Muscle of leg (tissue), 16 donors: ENCODE measurements at places on chromosomes 1 and 21.
A peak's percentile ranks its signal among the peaks of the same experiment; 100 is the strongest.

GRCh38 chr1:119141020-119141424 is 569 bp upstream of the WARS2 start:
- DNase-seq: peak; percentile 44

DNA sequence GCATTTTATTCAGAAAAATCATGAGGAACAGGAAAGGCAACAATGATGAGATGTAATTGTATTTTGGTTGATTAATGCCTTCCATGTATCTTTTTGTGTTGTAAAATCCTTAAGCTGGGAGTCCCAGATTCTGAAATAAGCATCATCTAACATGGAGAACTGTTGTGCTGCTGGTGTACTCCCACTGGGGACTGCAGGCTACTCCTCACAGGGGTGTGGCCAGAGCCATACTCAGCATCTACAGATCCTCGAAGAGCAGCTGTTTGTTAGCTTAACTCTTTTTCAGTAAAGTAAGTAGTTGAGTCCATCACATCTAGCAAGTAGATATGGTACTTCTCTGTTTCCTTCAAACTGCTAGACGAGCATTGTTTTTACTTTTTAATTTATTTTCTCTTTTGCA is 358.0 kb downstream of the BRINP3 start:
- no peak for DNase-seq

GRCh38 chr1:157773493-157774350 is 3.2 kb downstream of the FCRL2 start:
- no peak for DNase-seq

- DNase-seq: no peak
Observed at GRCh38 chr21:39454949-39455668, 3.3 kb downstream of the SH3BGR start.

GRCh38 chr1:168907053-168907452 is 178.0 kb upstream of the DPT start:
- no peak for DNase-seq
